HCT116 (cell line): ENCODE measurements at places on chromosomes 5 and 9.

DNA sequence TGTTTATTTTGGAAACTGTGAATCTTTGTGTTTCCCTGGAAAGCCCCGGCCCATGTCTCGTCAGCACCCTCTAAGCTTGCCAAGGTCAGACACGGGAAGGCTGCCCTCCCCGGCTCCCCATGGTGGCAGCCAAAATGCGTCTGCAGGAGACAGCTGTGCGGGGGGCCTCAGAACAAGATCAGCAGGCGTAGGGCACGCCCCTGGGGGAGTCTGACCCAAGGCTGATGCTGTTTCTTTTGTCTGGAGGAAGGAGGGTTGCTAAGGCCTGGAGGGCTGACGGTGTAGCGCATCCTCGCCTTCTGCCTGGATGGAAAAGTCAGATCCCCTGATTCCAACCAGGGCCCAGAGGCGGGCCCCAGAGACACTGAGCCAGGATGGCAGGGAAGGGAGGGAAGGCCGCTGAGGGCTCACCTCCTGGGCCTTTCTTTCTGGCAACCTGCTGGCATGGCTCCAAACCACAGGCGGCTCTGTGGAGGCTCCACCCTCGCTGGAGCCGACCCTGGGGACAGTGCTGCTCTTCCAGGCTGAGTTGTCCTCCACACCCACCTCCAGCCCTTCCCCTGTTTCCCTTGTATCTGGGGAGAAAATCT, 57.2 kb downstream of the OLFM1 start:
- DNase-seq = no peak

DNA sequence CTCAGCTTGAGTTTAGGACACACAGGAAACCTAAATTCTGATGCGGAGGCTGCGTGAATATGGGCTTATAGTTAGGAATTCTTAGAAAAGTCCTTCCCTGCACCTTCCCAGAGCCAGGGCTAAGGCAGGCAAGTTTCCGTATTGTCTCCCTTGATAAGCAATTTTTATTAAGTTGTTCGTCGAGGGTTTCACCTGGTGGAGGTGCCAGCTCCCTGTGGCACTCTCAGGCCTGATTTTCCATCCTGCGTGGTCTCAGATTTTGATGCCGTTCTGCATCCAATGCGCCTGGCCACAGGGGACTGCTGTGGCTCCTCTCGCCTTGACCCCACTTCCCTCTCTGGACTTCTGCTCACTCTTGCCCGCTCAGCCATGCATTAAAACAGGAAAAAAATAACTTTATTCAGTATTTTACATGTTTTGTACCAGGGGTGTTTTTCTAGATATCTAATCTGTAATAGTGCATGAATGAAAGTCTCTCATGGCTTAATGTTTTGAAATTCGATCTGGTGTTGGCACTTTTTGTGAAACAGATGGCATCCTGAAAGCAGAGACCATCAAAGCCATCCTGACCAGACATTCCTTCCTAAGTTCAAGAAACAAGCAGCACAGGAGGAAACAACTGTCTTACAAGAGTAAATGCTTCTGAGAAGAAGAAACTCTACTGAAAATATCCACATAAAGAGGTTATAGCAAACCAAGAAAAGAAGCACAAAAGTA, 50.7 kb downstream of the TRIP13 start:
- DNase-seq = no peak

GRCh38 chr5:172166030-172166826, 21.8 kb downstream of the STK10 start:
- DNase-seq = no peak

DNA sequence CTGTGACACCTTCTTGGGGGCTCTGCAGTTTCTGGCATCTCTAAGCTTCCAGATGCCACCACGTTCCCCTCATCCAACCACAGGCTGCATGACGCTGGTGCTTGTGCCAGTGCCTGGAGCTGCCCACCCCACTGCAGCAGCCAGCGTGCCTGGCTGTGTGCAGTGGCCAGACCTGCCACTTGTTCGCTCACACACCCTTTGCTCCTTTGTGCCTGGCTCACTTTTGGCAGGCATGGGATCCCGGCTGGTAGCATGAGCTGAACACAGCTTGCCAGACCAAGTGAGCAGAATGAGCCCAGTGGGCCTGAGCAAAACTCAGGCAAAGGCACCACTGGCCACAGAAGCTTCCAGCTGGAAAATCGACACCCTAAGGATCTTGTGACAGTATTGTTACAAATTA, 562.9 kb upstream of the ACO1 start:
- no peak for DNase-seq

GRCh38 chr5:633501-633955, 21.4 kb downstream of the CEP72 start:
- DNase-seq = no peak

GRCh38 chr9:3035579-3036332, 191.9 kb upstream of the PUM3 start:
- no peak for DNase-seq

DNA sequence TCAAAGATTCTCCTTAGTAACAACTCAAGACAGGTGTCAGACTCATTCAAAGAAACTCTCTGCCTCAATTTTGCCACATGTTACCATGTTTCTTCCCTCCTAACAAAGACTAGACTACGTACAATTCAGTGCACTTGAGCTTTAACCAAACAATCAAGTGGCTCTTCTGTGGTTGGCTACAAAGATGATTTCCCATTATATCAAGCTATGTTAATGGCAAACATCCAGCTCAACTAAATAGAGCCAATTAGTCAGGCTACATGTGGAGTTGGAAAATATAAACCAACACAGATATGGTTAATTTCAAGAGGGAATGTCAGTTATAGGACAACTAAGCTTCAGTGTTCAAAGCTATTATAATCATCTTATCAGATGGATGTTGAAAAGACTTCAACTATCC, 29.2 kb upstream of the ADRA1B start:
- DNase-seq = no peak

DNA sequence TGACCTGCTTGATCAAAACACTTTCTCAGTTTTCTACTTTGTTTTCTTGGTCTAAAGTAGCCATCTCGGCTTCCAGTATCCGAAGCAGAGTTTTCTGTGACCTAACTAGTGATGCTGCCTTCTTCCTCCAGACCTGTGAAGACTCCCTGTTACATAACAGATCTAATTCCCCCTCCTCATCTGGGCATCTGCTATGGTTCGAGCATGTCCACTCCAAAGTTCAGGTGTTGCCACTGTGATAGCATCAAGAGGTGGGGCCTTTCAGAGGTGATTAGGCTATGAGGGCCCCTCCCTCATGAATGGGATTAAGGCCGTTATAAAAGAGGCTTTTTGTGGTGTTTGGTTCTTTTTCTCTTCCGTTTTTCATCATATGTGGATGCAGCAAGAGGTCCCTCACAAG, 20.3 kb downstream of the TTC23L start:
- no peak for DNase-seq

GRCh38 chr5:120614531-120615180, 150.6 kb downstream of the PRR16 start:
- DNase-seq = no peak

DNA sequence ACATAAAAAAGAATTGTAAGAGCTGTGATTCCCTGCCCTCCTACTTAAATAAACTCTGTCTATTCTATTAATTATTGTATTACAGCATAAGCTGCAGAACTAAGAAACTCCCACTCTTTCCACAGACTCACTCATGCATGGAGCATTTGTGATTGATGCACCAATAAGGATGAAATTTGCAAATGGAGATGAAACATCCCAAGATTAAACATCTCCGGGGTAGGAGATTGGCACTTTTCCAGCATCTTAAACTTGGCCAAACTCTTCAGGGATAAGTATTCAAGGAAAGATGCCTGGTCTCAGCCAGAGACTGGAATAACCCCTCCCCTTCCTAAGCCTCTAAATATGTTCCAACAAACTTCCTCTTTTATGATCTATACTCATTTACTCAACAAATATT, 472.0 kb downstream of the ACTL7B start:
- no peak for DNase-seq

DNA sequence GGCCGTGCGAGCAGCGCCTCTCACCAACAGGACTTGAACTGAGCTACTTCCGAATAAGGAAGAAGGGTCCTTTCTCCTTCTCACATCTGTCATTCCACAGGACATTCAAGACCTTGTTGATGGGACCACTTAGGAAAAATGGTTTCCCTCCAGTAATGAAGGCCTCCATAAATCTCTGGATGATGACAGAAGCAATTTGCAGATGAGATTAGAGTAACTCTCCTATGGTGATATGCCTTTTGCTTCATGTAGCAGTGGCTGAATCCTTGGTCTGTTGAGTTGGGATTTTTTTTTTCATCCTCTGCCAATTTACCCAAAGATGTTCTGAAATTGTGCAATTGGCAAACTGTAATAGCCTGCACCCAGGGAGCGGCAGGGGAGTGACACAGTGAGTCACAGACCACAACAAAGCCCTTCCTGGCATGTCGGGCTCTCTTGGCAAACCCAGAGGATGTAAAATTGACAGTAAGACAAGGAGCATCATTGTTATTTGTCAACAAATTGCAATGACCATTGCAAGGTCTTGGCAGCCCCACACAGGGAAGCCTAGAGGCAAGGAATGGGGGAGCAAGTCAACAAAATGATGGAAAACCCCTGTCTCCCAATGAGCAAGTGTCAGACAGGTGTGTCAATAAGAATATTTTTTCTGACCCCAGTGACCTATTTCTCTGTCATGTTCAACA, 275.9 kb downstream of the ACTL7B start:
- peak; percentile 95 for DNase-seq

GRCh38 chr5:56594792-56595191, 220.6 kb upstream of the MAP3K1 start:
- no peak for DNase-seq

- DNase-seq = no peak
Measured at GRCh38 chr5:68396722-68397121, 181.2 kb downstream of the PIK3R1 start.

GRCh38 chr9:111474385-111474784, 9.8 kb downstream of the ECPAS start:
- no peak for DNase-seq

GRCh38 chr9:132833550-132834121, 44.4 kb downstream of the AK8 start:
- DNase-seq = no peak

- no peak for DNase-seq
Measured at GRCh38 chr5:119285070-119285916, 70.5 kb upstream of the TNFAIP8 start.
